Globus pallidus (tissue), 1 donor: ENCODE measurements at places on chromosomes 5 and 9.

DNA sequence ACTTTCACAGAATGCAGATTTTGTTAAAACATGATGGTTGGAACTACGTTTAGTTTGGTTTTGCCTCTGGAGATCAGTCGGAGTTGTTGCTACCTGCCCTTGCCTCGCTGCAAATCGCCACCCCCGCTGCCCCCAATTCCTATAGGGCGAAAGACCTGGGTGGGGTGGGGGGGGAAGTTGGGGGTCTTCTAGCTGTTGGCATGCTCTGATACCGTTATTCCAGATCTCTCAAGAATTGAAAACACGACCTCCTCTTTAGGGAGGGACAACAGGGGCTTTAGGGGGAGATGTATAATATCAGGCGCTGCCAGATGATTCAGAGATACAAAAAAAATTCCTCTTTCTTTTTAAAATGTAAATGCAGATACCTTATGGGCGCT lies 36.4 kb upstream of the NFIB start:
- DNase-seq: no peak

- no peak for DNase-seq
These were observed 1577.6 kb downstream of the EFNA5 start for GRCh38 chr5:106093134-106093533.

- DNase-seq: no peak
These were observed 238.1 kb downstream of the ACTL7B start for GRCh38 chr9:108617676-108618075.

GRCh38 chr9:111399772-111400563 lies 69.9 kb upstream of the OR2K2 start:
- no peak for DNase-seq

- DNase-seq: no peak
These were observed 69.3 kb downstream of the MAMDC2 start for GRCh38 chr9:70112981-70113380.

DNA sequence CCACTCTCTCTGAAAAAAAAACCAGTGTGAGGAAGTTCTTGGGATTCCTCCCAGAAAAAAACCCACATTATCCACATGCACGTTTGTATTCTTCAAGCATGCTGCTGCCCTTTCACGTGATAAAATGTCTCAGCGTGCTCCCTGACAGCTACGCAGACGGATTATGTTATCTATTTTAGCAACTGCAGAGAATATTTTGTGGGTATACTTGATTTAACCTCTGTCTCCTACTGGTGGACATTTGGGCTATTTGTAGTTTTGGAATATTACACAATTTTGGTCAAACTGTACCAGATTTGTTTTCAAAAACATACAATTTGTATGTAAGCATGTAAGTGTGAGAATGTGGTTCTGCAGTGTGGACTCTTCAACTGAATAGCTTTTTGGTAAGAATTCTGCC lies 10.7 kb downstream of the PRRC2B start:
- no peak for DNase-seq

DNA sequence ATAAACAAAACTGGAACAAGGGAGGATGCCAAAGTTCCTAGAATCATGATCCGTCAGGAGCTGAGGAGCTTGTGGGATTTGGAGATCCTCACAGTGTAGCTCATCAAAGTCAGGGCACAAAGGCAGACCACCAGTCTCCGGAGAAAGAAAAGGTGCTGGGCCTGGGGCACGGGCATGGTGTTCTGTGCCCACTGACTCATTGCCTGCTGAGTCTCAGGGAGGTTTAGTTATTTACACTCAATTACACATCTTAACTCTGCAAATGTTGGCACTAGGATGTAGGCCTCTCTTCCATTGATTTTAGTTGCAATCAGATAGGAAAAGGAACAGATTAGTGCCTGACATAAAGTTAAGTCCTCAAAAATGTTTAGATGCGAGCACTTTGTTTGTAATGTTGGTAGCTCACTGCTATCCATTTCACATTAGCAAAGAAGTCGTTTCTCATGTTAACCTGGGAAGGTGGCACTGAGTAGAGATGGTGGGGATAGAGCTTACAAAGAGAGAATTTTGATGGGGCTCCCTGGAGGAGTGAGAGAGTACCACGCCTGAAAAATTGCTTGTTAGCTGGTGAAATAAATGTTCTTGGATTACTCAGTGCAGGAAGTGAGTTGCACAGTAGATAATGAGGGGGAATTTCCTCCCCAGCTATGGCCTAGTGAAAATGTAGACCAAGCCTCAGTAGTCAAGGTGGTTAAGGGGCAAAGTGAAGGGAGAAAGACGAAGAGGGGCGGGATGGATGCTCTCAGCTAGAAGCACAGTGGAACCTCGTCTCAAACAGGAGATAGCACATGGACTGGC lies 109.5 kb upstream of the CD180 start:
- DNase-seq: no peak

DNA sequence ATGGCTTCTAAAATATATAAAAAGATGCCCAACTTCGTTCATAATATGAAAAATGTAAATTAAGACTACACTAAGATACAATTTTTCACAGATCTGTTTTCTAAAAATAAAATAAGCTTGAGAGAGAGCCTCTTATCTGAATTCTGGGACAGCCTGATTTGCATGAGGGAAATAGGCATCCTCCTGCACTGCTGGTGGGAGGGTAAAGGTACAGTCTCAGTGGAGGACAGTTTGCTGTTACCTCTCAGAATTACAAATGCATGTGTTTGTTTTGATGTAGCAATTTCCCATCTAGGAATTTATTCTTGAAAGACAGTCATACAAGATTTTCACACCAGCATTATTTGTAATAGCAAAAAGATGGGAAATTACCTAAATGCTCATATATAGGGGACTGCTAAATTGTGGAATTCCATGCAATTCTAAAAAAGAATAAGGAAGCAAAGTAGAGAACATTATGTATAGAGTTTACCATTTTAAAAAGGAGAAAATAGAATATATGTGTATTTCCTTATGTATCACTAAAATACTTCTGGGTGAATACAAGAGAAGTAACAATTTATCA lies 75.7 kb downstream of the ZSWIM6 start:
- no peak for DNase-seq

DNA sequence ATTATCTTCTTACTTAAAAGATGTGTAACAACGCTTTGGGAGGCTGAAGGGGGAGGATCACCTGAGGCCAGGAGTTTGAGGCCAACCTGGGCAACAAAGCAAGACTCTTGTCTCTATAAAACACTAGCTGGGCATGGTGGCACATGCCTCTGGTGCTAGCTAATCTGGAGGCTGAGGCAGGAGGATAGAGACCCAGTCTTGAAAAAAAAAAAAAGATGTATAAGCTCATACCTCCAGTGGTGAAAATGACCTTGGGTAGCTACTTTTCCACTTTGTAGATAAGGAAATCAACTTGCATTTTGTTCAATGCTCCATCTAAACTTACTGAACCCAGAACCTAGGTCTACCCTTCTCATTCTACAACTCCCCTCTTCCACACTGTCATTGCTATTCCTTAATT lies 16.6 kb downstream of the ARRDC3 start:
- DNase-seq: no peak

DNA sequence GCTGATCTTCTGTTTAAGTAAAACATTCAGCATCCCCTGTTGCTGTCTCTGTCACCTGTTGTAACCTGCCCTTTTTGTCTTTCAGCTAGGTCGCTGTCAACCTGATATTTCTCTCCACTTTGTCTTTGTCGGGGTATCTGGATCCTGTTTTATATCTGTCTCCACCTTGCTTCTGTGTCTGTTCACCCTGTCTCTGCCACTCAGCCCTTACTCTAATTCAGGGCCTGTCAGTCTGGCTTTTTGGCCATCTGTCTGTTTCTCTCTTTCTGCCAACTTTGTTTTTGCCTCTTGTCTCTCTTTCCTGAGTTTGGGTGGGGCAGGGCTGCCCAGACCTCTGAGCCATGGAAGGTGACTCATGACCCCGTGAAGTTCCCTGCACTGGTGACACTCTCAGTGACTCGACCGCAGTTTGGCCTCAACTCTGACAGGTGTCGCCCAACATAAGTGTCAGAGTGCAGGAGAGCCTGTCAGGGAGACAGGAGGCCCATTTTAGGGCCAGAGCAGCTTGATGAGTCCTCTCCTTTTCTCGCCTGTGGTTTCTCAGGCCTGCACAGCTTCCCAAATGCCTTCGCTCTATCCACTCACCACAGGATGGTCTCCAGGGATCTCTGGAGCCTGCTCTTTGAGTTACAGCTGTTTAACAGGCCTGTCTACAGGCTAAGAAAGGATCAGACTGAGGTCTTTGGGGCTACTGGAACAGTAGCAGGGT lies 868 bp downstream of the ZBTB43 start:
- no peak for DNase-seq

GRCh38 chr9:16679327-16679821 lies 191.1 kb downstream of the BNC2 start:
- no peak for DNase-seq

DNA sequence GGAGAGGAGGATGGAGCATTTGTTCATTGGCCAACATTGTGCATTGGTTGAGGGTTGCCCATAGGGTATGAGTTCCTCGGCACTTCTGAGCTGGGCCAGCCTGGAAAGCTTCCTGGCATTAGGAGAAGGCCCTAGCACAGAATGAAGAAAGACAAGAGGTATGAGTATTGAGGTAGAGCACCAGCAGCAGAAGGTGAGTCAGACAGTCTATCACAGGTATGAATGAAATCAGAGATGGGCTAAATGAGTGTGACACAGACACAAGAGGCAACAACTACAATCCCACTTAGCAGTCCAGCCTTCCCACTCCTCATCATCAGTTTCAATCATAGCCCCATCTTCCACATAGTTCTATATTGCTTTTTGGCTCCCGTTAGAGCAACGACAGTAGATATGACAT lies 25.4 kb upstream of the TGFBR1 start:
- no peak for DNase-seq

- DNase-seq: no peak
These were observed 632.5 kb downstream of the ISL1 start for GRCh38 chr5:52015760-52016159.

DNA sequence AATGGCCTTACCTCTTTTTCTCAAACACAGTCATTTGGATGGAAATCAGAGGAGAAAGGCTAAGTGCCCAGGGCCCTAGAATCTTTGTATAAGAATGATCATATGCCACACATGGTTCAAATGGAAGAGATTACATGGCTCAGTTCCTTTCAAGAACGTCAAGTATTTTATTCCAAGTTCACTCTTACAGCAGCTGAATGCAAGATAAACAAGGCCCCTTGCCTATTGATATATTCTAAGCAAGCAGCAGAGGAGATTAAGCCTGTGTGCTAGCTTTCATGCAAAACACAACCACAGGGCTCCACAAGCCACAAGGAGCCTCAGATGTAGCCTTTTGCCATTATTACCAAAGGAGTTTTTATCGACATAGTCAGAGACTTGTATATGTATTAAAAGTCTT lies 55.3 kb upstream of the SLCO6A1 start:
- DNase-seq: no peak

DNA sequence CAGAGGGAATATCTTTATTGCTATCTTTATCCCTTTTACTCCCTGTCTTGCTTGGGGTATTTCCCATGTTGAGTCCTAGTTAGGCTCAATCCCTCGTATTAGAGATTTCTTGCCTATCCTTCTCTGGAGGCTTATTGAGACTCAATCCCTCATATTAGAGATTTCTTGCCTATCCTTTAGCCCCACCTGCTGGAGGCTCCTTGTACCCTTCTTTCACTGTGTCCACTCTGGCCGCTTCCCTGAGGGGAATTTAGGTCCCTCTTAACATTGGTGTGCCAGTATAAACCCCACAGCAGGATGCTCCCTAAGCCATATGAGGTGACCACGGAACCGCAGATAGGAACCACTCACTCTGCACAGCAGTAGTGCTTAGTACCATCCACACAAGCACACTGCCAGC lies 110.7 kb upstream of the MAMDC2 start:
- no peak for DNase-seq

DNA sequence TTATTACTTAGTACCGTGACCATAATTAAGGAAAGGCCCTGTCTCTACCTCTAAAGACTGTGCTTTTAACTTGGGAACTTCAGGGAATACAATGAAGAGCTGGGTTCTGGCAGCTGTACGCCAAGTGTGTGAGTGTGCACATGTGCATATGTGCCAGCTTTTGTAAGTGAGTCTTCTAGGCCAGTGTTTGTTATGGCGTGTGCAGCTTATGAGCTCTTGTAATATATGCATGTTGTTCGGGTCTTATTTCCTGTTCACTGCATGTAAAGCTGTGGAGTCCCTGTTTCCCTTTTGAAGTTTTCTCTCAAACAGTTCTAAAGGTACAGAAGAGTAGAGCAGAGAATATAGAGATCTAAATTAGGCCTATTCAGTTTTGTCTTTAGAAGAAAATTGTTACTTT lies 30.5 kb downstream of the TGFBR1 start:
- DNase-seq: no peak

DNA sequence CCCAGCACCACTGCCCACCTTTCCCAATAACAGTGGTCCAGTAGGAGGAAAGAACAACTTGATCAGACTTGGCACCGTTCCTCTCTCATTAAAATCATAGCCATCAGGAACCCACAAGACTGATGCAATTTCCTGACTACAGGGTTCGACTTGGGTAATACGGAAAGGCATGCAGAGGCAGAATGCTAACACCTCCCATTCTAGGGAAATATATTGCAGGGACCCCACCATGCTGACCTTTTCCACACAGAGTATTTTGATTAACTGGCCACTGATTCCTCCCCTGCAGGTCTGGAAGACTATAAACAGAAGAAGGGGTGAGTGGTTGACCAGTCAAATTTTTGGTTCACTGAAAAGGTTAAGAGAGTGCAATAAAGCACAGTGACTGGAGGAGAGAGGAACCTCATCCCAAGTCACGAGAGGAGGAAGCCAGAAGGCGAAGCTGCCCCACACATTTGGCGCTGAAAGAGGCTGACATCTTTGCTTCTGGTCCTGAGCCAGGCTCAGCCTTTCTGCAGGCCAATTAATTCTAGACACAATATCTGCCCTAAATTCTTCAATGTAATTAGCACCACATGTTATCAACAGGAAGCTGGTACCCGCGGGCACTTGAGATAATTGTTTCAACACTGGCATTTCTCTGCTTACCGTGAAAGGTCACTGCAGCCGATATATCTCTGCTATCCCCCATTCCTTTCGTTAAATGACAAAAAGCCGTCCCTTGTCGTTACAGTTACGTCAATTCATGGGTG lies 64.7 kb upstream of the SPOCK1 start:
- peak; percentile 45 for DNase-seq

DNA sequence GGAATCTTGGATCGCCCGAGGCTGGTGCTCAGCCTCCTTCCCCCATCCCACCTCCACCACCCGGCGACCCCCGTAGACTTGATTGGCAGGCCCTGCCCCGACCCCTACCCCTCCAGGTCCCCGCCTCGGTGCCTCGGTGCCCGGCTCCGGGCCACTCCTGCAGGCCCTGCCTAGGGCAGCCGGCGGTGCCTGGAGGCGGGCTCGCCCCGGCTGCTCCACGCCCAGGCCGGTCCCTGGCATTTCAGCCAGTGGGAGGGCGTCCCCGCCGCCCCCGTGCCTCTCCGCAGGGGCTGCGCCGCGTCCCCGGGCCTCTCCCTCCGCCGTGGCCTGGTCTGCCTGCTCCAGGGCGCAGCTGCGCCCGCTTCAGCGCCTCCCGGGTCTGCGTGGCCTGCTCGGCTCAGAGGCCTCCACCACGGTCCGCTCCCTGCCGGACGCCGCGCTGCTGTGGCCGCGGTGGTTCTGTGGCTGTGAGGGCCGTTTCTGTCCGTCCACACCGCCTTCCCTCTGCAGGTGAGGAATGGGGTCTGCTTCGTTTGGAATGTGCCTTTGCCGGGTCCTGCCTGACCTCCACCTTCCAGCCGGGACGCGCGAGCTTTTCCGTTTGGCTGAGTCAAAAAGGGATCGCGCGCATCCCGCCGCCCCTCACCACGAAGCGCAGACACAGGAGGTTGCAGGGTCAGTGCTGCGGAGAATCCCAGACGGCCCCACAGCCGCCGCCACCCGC lies 48.3 kb upstream of the IRX4 start:
- no peak for DNase-seq

GRCh38 chr5:132267931-132268768 lies 10.7 kb downstream of the PDLIM4 start:
- peak; percentile 68 for DNase-seq
